ENCODE measurements at places on chromosomes 13 and 19. TPM values are rescaled to one million over a fixed set of nuclear protein-coding genes. Genes with fewer than 3 reads are reported as not detected.

ATP4B gene
- total RNA-seq: not detected

ZIK1 gene
- 6.1 TPM for total RNA-seq

S1PR2 gene
- total RNA-seq: 6.6 TPM

KLK15 gene
- not detected for total RNA-seq

AKT1S1 gene
- 19.5 TPM for total RNA-seq

KIR3DL1 gene
- total RNA-seq: 0.14 TPM

ZNF93 gene
- total RNA-seq: 17.8 TPM

ZNF440 gene
- 7.7 TPM for total RNA-seq

ZNF844 gene
- total RNA-seq: 3.8 TPM

PCSK4 gene
- total RNA-seq: 4.4 TPM

FGF22 gene
- not detected for total RNA-seq

ANGPTL8 gene
- total RNA-seq: not detected

DNA sequence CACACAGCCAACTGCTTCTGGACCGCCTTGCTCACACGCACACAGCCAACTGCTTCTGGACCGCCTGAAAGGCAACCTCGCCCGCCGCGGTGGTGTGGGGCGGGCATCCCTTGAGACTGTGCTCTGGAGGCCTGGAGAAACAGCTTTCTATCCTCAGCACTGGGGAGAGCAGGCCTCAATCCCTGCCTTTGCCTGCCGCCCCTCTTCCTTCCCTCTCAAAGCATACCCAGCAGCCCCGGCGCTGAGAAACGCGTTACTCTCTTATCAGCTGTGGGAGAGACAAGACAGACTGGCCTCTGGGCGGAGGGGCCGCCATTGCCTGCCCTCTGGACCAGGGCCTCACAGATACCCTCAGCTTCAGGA lies 2.9 kb downstream of the LIPE start:
- H3K27ac ChIP-seq: no peak overlapping the region
- peaks cover 33% of the 10 kb centered on the region for H3K4me1 ChIP-seq
- DNase-seq: no peak
- no peaks in the 10 kb centered on the region for H3K27me3 ChIP-seq

GRCh38 chr19:2053601-2054389 lies 2.8 kb upstream of the MKNK2 start:
- peak overlapping the region; percentile 96 for H3K27ac ChIP-seq
- H3K4me1 ChIP-seq: peaks cover 58% of the 10 kb centered on the region
- no peak overlapping the region for H3K4me3 ChIP-seq
- H3K27me3 ChIP-seq: no peaks in the 10 kb centered on the region
- peaks cover 10% of the 10 kb centered on the region for H3K36me3 ChIP-seq

- H3K4me3 ChIP-seq: no peak overlapping the region
- peaks cover 7% of the 10 kb centered on the region for H3K36me3 ChIP-seq
- peaks cover 25% of the 10 kb centered on the region for H3K4me1 ChIP-seq
- H3K27ac ChIP-seq: no peak overlapping the region
Observed at GRCh38 chr19:45153339-45154063, 7.3 kb downstream of the NKPD1 start.

- H3K27me3 ChIP-seq: peaks cover 3% of the 10 kb centered on the region
- DNase-seq: no peak
- peaks cover 7% of the 10 kb centered on the region for H3K4me1 ChIP-seq
- H3K4me3 ChIP-seq: no peak overlapping the region
Observed at GRCh38 chr19:8045872-8046568, 6.5 kb upstream of the CCL25 start.

GRCh38 chr13:36000028-36000427 lies 131.2 kb downstream of the DCLK1 start:
- no peak for DNase-seq
- H3K4me1 ChIP-seq: no peaks in the 10 kb centered on the region
- no peaks in the 10 kb centered on the region for H3K27me3 ChIP-seq
- H3K36me3 ChIP-seq: no peaks in the 10 kb centered on the region

DNA sequence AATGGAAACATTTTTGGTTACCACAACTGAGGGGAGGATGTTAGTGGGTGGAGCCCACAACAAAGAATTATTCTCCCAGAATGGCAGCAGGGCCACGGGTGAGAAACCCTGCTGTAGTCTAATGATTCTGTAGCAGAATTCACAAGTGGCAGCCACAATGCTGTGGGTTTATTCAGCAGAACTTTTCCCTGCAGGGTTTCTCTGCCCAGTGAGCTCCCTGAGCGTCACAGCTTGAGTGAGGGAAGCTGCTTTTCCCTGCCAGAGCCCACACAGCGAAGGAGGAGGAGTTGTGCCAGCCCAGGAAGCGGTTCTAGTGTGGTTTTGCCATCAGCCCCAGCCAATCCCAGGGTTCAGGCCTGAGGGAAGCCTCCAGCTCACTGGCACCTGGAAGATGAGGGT lies 4.4 kb downstream of the ATP12A start:
- peaks cover 36% of the 10 kb centered on the region for H3K4me1 ChIP-seq
- H3K27ac ChIP-seq: no peak overlapping the region
- H3K36me3 ChIP-seq: no peaks in the 10 kb centered on the region
- no peak overlapping the region for H3K4me3 ChIP-seq

DNA sequence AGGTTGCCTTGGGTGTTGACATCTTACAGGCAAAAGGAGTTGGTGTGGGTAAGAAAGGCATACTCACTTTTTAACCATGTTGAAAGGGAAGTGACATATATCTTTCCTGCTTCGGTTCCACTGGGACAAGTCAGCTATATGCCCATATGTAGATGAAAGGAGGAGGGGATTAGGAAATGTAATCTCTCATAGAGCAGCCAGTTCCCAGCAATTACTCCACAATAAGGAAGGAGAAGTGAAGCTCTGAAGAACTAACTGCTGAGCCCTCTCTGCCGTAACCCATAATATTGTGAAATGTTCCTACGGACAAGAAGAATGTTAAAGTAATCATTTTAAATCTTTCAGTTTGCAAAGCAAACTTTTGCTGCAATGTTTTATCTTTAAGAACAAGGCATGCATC lies 82.2 kb downstream of the EDNRB start:
- no peaks in the 10 kb centered on the region for H3K36me3 ChIP-seq
- no peaks in the 10 kb centered on the region for H3K4me1 ChIP-seq
- no peak for DNase-seq
- no peaks in the 10 kb centered on the region for H3K27me3 ChIP-seq

- DNase-seq: no peak
- no peaks in the 10 kb centered on the region for H3K4me1 ChIP-seq
- no peak overlapping the region for H3K4me3 ChIP-seq
Observed at GRCh38 chr13:81133066-81133465, 792.1 kb upstream of the SPRY2 start.

DNA sequence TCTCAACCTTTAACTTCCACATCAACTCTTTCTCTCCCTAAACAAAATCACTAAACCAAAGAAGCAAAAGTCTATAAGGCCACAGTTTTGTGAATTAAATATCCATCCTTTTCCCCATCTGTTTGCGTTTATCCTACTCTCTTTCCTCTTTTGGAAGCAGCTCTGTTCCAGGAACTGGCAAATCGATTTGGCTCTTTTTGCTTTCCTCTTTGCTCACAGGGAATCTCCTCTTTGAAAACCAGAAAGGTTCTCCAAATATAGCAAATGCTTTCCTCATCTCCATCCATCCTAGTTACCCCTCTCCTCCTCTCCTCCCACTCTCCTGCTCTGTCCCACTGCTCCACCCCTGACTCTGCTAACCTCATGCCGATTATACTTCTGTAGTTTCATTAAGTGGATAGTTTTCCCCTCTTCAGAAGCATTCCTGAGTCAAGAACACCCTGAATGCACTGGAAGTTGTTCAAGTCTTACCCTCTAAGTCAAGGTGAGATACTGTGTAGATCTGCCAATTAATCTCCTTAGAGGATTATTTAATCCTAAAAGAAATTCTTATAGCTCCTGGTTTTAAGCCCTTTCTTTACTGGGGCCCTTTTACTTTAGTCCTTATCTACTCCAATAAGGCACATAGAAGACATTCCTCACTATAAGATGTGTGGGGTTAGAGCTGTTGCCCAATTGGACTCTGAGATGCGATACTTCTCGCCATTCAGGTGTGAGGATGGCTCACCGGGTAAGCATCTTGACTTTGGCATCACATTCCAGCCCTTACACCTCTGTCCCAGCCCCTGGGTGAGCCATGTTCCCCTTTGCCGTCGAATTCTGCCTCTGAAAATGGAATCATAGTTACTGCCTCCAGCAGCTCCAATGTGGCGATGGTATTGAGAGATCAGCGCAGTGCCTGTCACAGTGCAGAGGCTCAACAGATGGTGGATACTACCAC lies 67.6 kb downstream of the COL4A2 start:
- no peak overlapping the region for H3K27ac ChIP-seq
- DNase-seq: no peak
- H3K4me3 ChIP-seq: no peak overlapping the region
- H3K36me3 ChIP-seq: no peaks in the 10 kb centered on the region
- no peaks in the 10 kb centered on the region for H3K4me1 ChIP-seq
- H3K27me3 ChIP-seq: peaks cover 23% of the 10 kb centered on the region

DNA sequence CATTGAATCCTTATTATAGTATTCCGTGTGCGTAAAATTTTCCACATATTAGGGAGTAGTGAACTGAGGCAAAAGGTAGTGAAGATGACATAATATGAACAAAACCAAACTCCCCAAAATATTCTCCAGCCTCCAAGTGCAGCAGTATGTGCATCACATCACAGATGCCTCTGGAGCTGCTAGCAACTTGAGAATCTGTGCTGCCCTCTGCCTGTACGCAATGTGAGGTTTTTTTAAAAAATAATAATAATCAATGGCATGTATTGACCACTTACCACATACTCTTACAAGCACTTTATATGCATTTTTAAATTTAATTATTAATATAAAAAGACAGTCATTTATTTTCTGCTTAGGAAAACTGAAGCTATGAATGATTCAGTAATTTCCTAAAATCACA lies 583.0 kb upstream of the SPRY2 start:
- H3K4me1 ChIP-seq: no peaks in the 10 kb centered on the region
- no peak for DNase-seq
- no peak overlapping the region for H3K4me3 ChIP-seq
- H3K36me3 ChIP-seq: no peaks in the 10 kb centered on the region
- no peak overlapping the region for H3K27ac ChIP-seq

GRCh38 chr19:40621966-40622772 lies 21.0 kb downstream of the LTBP4 start:
- no peaks in the 10 kb centered on the region for H3K27me3 ChIP-seq
- H3K4me1 ChIP-seq: peaks cover 21% of the 10 kb centered on the region
- H3K36me3 ChIP-seq: peaks cover 50% of the 10 kb centered on the region
- DNase-seq: no peak
- H3K4me3 ChIP-seq: no peak overlapping the region

DNA sequence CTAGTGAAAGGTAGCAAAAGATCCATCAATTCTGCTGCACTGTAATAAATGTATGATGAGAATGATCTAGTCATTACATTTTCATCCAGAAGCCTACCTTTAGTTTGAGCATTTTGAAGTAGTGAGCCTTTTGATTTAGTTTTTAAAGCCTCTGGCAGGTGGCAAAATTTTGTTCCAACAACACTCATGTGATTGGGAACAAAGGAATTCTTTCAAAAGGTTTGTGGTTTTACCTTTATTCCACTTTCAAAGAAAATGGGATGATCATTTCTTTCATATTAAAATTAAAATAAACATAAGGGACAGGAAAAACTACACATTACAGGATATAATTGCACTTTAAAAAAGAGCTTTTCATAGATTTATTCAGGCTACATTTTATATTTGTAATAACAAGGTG lies 260.2 kb downstream of the DACH1 start:
- DNase-seq: no peak
- no peak overlapping the region for H3K4me3 ChIP-seq
- H3K27ac ChIP-seq: no peak overlapping the region
- no peaks in the 10 kb centered on the region for H3K36me3 ChIP-seq

- no peak for DNase-seq
- no peaks in the 10 kb centered on the region for H3K4me1 ChIP-seq
- peaks cover 18% of the 10 kb centered on the region for H3K27me3 ChIP-seq
- no peak overlapping the region for H3K4me3 ChIP-seq
Observed at GRCh38 chr13:39210961-39211534, 172.8 kb downstream of the NHLRC3 start.

DNA sequence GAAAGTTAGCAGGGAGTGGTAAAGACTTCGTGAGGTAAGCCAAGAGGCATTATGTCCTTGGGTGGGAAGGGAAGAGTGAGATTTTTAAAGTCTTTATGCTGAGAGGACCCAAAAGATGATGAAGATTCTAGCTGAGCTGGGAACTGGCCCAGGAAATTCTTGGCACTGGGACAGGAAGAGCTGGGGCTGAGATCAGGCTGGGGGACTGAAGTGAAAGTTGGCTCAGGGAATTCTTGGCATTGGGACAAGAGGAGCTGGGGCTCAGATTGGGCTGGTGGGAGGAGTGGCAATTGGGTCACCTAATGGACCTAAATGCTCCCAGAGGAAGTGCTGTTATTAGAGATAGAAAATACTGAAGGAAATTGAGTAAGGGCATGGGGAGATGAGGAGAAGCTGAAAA lies 8.8 kb downstream of the SCEL start:
- H3K27ac ChIP-seq: no peak overlapping the region
- no peak for DNase-seq
- H3K36me3 ChIP-seq: no peaks in the 10 kb centered on the region

DNA sequence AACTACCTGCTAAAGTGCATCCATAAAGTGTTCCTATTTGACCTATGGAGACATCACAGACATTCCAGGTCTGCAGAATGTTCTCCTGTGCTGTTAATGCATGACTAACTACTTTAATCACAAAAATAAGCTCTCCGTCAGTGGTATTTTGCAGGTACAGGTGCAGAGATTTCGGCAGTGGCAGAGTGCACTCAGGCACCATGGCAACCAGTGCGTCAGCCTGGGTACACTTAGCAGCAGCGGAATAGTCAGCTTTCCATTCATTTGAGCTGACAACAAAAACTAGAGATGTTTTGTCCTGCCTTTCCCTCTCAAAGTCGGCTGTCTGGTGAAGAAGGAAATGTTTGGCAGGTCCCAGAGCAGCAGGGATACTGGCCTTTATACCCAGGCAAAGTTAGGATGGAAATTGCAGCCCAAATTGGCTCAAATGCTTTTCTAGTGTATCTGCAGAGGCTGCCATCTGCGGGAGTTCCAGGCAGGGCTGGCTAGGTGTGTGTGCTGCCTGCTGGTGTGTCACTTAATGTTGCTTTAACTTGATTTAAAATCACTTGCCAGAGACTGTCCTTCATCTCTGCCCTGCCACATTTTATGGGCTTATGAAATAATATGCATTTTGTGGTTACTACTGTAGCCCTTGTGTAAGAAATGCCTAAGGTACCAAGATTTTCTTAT lies 195.8 kb downstream of the RAP2A start:
- no peak for DNase-seq
- no peaks in the 10 kb centered on the region for H3K4me1 ChIP-seq
- no peak overlapping the region for H3K4me3 ChIP-seq
- peaks cover 8% of the 10 kb centered on the region for H3K27me3 ChIP-seq
- no peaks in the 10 kb centered on the region for H3K36me3 ChIP-seq
